ENCODE measurements at places on chromosomes 4 and X. TPM values are rescaled to one million over a fixed set of nuclear protein-coding genes. Genes with fewer than 3 reads are reported as not detected.

The ADAMTS3 gene
- not detected for total RNA-seq

The NPY2R gene
- total RNA-seq: not detected

The FAM47A gene
- not detected for total RNA-seq

The KLHL4 gene
- total RNA-seq: not detected

The ETDB gene
- not detected for total RNA-seq

The NR0B1 gene
- not detected for total RNA-seq

The FGFR3 gene
- total RNA-seq: not detected

The STARD8 gene
- total RNA-seq: 0.31 TPM

The XAGE2 gene
- not detected for total RNA-seq

The BRS3 gene
- total RNA-seq: not detected

The TMEM144 gene
- 0.25 TPM for total RNA-seq

The PRDX4 gene
- 46.9 TPM for total RNA-seq

The UGT2A3 gene
- not detected for total RNA-seq

The CFAP299 gene
- total RNA-seq: not detected

The MAGEA8 gene
- total RNA-seq: not detected

The FHDC1 gene
- 0.06 TPM for total RNA-seq

The CTAG1B gene
- total RNA-seq: not detected

All from activated naive CD8-positive, alpha-beta T cell treated with anti-CD3 and anti-CD28 coated beads for 36 hours (primary cell).